HFF-Myc (cell line): ENCODE measurements at places on chromosomes 4 and X.

- no peak for DNase-seq
These were observed 11.5 kb upstream of the IDS start for GRCh38 chrX:149516604-149517003.

- no peak for DNase-seq
These were observed 114.2 kb downstream of the PALLD start for GRCh38 chr4:168610911-168611530.

- no peak for DNase-seq
These were observed 112.1 kb downstream of the DHRSX start for GRCh38 chrX:2388669-2389068.

- DNase-seq: no peak
These were observed 100.8 kb downstream of the MAML3 start for GRCh38 chr4:140053185-140053584.

DNA sequence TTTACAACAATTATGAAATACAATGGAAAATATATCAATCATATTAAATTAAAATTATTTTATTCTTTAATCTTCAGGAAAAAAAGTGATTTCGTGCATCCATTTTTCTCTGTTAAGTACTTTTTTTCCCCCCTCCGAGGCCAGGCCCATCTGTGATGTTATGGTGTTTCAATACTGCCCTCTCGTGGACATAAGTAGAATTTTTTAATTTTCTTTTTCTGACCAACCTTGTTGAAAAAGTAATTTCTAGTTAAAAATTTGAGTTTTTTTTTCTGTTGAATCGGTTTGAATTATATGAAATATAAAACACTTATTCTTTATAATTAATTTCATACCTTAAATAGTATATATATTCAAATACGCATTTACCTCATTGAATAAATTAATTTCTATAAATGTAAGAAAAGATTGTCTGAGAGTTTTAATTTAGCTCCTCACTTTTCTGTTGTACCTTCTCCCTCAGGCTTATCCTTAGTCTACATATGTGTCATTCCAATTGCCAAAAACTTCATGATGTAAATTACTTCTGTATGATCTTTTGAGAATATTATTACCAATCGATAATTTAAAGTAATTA lies 175.8 kb upstream of the TECRL start:
- peak; percentile 2 for DNase-seq

- no peak for DNase-seq
These were observed 25.2 kb upstream of the ATXN3L start for GRCh38 chrX:13345037-13345436.

GRCh38 chrX:134865682-134866255 lies 125.0 kb upstream of the SMIM10 start:
- DNase-seq: no peak

GRCh38 chrX:107168712-107169111 lies 37.5 kb downstream of the NUP62CL start:
- no peak for DNase-seq

- DNase-seq: no peak
These were observed 6.3 kb downstream of the MEPE start for GRCh38 chr4:87838890-87839591.

DNA sequence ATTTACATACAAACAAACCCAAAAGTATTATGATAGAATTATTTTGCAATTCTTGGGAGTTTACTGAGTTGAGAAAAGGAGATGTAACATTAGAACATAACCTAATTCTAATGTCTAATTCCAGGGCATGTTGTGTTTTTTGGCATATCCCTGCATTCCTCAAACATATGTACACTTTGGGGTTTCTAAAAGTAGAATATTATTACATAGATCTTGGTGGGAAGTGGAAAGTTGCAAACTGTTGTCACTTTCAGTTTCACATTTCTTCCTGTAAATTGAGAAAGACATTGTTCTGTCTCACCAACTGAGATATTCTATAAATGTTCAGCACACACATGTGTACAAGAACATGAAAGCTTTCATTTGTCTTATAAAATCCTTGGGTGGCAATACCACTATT lies 24.4 kb upstream of the GBA3 start:
- no peak for DNase-seq

GRCh38 chrX:152871260-152871659 lies 26.6 kb upstream of the ZNF185 start:
- no peak for DNase-seq

DNA sequence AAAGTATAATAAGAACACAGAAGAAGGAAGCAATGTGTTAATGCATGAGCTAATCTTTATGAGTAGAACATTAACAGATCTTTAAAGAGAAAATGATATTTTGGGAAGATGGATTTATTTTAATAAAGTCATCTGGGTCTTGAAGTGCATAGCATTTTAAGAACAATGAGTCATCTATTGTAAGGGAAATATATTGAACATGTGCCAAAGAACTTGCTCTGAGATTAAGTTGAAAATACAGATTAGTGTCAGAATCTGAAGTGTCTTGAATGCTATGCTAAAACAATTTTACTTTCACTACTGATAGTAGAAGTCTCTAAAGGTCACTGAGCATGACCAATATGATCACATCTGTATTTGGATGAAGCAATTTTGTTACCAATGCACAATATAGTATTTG lies 776.7 kb upstream of the GRID2 start:
- no peak for DNase-seq

- DNase-seq: peak; percentile 7
These were observed 65.0 kb downstream of the INPP4B start for GRCh38 chr4:142781114-142781513.

- no peak for DNase-seq
These were observed 214.2 kb downstream of the RELL1 start for GRCh38 chr4:37471971-37472370.

DNA sequence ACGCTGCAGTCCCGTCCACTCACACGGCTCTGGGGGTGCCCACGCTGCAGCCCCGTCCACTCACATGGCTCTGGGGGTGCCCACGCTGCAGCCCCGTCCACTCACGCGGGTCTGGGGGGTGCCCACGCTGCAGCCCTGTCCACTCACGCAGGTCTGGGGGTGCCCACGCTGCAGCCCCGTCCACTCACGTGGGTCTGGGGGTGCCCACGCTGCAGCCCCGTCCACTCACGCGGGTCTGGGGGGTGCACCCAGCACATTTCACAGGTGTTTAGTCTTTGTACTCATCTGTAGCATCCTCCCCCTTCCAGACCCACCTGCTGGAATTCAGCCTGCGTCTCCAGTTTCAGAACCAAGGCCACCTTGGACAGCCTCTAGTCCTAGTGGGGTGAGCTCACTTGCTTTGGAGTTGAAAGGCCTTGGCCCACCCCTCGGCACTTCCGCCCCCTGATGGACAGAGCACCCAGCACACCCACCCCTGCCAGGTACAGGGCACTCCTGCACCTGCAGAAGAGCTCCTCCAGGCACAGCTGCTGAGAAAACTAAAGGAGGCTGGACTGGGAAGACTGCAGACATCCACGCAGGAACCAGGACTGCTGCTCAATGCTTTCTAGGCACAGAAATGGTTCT lies 73.0 kb downstream of the ABLIM2 start:
- DNase-seq: no peak

- no peak for DNase-seq
These were observed 148.1 kb upstream of the GATB start for GRCh38 chr4:151908734-151909497.

- peak; percentile 48 for DNase-seq
These were observed 170.6 kb downstream of the ZNF330 start for GRCh38 chr4:141391293-141391692.

DNA sequence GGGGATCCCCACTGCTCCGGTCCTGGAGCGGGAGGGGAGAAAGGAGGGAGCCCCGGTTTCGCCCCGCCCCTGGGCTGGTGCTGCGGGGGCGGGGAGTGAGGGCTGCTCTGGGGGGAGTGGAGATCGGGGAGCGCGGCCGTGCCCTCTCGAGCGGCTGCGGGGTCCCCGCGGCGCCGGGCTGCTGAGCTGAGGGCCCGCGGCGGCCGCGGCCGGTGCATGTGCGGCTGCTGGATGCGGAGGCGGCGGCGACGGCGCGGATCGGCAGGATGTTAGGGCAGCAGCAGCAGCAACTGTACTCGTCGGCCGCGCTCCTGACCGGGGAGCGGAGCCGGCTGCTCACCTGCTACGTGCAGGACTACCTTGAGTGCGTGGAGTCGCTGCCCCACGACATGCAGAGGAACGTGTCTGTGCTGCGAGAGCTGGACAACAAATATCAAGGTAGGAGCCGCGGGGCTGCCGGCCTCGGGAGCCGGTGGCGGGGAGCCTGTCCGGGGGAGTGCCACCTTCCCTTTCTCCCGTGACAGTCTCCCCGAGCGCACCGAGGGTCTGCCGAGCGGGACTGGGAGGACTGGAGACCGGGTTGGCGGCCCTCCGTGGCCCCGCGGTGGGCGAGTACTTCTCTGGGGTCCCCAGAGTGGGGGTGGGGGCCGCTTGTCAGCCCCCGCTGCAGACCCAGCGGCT lies at the start of gene ING2:
ING2 (plus strand) TSS at position 129 of the 681 bp plus-strand sequence; CDS start at position 267, 138 bp downstream.
- DNase-seq: no peak

DNA sequence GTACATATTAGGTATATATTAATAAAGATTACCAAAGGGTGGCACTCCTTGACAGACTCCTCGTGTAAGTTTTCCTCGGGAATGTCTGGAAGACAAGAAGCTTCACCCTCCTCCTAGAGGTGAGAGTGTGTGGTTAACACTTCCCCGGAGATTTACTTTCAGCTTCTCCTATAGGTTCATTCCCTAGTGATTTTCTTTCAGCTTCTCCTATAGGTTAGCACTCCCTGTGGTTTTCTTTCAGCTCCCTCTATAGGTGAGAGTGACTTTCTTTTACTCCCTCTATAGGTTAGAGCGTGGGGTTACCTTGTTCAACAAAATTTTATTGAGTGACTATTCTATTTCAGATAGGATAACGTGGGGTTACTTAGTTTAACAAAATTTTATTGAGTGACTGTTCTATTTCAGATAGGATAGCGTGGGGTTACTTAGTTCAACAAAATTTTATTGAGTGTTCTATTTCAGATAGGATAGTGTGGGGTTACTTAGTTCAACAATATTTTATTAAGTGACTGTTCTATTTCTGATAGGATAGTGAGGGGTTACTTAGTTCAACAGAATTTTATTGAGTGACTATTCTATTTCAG lies 106.0 kb upstream of the PLAC1 start:
- no peak for DNase-seq

- DNase-seq: no peak
These were observed 235.4 kb downstream of the RAB28 start for GRCh38 chr4:13248621-13249298.

GRCh38 chr4:20062054-20062453 lies 189.7 kb upstream of the SLIT2 start:
- DNase-seq: no peak

GRCh38 chrX:153449368-153450113 lies 3.7 kb upstream of the TREX2 start:
- DNase-seq: no peak

- no peak for DNase-seq
These were observed 45.3 kb upstream of the BDH2 start for GRCh38 chr4:103144926-103145325.

DNA sequence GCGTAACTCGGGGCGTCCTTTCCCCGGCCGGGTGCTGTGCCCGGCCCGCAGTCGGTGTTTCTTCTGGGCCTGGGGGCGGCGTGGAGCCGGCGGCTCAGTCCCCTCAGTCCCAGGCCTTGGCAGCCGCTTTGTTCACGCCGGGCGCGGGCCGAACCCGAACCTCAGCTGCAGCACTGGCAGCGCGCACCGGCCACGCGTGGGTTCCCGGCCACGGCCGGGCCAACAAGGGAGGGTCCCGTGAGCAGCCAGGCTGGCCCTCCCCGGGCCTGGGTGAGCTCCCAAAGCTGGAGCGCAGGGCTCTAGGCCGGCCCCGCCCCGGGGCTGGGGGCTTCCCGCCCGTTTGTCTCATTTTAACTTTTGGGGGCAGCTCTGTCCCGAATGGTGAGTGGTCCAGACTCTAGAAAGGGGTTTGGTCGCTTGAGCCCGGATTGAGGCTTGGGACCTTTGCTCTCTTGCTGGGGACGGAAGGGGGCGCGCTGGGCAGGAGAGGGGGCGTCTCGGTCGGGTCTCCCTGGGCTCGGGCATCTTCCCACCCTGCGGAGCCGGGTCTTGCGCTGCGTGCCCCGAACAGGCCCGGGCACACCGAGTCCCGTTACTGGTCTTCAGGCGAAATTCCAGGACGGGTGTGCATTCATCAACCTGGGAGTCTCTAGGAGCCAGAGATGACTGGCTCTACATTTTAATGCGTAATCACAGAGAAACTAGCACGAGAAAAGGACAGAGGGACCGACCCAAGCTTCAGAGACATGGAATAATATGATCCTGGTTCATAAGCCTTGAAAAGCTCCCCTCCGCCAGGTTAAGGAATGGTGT lies 177.1 kb downstream of the CBR4 start:
- no peak for DNase-seq

GRCh38 chr4:151420250-151420807 lies 11.4 kb downstream of the FHIP1A start:
- no peak for DNase-seq

DNA sequence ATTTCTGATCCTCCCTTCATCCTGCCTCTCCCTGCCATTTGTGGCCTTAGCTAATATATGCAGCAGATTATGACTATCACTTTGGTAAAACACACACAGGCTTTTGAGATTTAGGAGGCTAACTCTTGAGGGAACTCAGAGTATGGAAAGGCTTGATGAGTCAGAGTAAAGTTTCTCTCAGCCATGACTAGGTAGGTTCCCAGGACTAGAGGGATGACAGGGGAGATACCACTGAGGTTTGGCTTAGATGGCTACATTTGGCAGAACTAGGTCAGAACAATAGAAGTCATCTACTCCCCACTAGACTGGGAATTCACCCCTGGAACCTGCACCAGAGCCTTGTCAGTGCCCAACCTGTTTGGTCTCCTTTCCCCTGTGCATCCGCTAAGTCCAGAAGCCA lies 585.7 kb downstream of the TLL1 start:
- DNase-seq: no peak

DNA sequence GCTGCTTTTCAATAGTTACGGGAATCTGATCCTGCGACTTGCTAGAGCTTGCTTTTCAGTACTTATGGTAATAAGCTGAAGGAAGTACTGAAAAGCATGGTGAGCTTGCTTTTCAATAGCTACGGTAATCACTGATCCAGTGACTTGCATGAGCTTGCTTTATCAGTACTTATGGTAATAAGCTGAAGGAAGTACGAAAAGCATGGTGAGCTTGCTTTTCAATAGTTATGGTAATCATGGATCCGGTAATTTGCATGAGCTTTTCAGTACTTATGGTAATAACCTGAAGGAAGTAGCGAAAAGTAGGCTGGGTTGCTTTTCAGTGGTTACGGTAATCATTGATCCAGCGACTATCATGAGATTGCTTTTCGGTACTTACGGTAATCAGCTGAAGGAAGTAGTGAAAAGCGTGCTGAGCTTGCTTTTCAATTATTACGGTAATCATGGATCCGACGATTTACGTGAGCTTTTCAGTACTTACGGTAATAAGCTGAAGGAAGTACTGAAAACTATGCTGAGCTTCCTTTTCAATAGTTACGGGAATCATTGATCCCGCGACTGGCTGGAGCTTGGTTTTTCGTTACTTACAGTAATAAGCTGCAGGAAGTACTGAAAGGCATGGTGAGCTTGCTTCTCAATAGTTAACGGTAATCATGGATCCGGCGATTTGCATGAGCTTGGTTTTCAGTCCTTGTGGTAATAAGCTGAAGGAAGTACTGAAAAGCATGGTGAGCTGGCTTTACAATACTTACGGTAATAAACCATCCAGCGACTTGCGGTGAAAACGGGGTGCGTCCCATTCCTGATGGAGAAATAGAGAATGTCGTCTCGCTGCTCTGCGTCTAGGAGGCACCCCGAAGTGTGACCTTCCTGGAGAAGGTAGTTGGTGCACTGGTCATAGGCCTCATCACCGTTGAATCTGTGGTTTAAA lies 6.5 kb downstream of the CRLF2 start:
- DNase-seq: peak; percentile 65

- no peak for DNase-seq
These were observed 15.1 kb upstream of the AFF1 start for GRCh38 chr4:86919561-86920223.
